ENCODE measurements at places on chromosomes 5 and 9. TPM values are rescaled to one million over a fixed set of nuclear protein-coding genes. Genes with fewer than 3 reads are reported as not detected.

GRCh38 chr5:160470437-160471361 is 49.0 kb downstream of the PTTG1 start:
- no peak for DNase-seq

- DNase-seq: no peak
Measured at GRCh38 chr9:123087359-123087888, 54.0 kb downstream of the GPR21 start.

LTC4S gene
- 13.7 TPM for total RNA-seq

DNA sequence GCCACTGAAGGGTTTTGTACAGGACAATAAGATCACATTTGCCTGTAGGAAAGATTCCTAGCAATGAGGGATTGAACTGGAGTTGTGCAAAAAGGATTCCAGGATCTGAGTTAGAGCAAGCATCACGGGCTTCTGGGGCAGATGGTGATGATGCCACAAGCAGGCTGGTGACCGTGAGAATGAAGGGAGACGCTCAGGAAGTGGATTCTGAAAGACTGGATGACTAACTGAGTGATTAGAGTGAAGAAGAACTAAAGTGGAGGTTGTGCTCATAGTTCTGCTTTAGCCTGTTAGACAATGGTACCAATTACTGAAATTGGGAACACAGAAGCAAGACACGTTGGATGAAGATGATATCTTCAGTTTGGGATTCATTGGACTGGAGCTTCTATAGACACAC is 168.2 kb downstream of the CD180 start:
- DNase-seq: no peak

Data from ureter (tissue), 1 donor.